ENCODE measurements at places on chromosomes 16 and 17. TPM values are rescaled to one million over a fixed set of nuclear protein-coding genes. Genes with fewer than 3 reads are reported as not detected.

CCL17 gene
- total RNA-seq: not detected

DNA sequence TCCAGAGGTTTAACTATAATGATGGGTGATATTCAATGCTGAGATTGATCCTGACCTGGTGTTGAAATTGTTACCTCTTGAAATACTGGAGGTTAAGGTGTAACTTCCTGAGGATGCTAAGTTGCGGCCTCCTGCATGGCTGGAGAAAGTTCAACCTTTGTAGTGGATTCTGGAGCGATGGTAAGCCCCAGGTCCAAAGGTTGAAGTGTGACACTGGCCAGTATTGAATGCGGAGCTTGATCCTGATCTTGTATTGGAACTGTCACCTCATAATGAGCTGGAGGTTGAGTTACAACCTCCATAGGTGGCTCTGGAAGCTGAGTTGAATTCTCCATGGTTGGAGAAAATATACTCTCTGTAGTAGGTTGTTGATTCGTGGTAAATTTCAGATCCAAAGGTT is 17.0 kb downstream of the RDM1 start:
- DNase-seq: no peak

DNA sequence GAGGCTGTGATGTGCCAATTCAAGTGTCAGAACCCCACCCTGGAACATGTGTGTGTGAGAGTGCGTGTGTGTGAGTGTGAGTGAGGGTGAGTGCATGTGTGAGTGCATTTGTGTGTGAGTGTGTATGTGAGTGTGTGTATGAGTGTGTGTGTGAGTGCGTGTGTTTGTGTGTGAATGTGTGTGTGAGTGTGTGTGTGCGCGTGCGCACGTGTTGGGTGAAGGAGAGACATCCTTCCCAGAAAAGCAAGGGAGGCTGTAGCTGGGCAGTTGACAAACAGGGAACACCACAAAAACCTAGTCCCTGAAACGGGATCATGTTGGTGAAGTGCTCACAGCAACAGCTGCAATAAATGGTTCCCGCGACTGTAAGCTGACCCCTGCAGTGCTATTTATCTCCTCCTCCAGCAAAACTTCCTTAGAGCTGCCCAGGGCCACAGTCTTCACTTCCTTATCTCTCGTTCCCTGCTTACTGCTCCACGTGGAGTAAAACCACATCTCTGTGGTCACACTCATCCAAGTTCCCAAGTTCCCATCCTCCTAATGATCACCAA is 40.1 kb upstream of the RPL38 start:
- DNase-seq: no peak

DNA sequence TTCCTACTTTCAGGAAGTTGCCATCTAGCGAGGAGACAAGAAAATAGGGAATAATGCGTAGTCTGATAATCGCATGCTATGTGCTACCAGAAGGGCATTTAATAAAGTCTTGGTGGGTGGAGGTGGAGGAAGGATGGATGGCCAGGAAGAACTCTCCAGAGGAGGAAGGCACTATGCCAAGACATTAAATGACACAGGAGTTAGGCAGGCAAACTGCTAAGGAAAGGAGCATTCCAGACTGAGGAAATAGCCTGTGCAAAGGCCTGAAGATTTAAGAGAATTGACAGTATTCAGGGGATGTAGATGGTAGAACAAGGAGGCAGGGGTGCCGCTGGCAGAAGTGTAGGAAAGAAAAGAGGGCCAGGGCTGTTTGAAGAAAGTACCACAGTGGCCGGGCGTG is 19.3 kb upstream of the ARHGAP44 start:
- DNase-seq: no peak
